ENCODE measurements at places on chromosomes 13 and 19. TPM values are rescaled to one million over a fixed set of nuclear protein-coding genes. Genes with fewer than 3 reads are reported as not detected.

FXYD7 gene
- total RNA-seq, result not detected

BEST2 gene
- not detected for total RNA-seq

OR7A5 gene
- not detected for total RNA-seq

LIM2 gene
- total RNA-seq, result not detected

RASL11A gene
- total RNA-seq, result 1.1 TPM

ZFR2 gene
- under 0.01 TPM for total RNA-seq

TRPC4 gene
- 7.6 TPM for total RNA-seq

ZNF536 gene
- 1.1 TPM for total RNA-seq

KCTD4 gene
- 4.6 TPM for total RNA-seq

NFIC gene
- total RNA-seq, result 102 TPM

CEACAM8 gene
- total RNA-seq, result not detected

ZNF175 gene
- 8.4 TPM for total RNA-seq

C19orf38 gene
- 0.24 TPM for total RNA-seq

PRR19 gene
- total RNA-seq, result 0.32 TPM

CTXN1 gene
- 1.9 TPM for total RNA-seq

AMER2 gene
- not detected for total RNA-seq

ZNF665 gene
- 7.5 TPM for total RNA-seq

PNMA8A gene
- 8.9 TPM for total RNA-seq

ZIC2 gene
- not detected for total RNA-seq

IRS2 gene
- total RNA-seq, result 20.9 TPM

ZNF723 gene
- total RNA-seq, result not detected
